ENCODE measurements at places on chromosomes 4 and X.

- DNase-seq: no peak
These were observed 103.5 kb upstream of the SRD5A3 start for GRCh38 chr4:55242506-55242905.

DNA sequence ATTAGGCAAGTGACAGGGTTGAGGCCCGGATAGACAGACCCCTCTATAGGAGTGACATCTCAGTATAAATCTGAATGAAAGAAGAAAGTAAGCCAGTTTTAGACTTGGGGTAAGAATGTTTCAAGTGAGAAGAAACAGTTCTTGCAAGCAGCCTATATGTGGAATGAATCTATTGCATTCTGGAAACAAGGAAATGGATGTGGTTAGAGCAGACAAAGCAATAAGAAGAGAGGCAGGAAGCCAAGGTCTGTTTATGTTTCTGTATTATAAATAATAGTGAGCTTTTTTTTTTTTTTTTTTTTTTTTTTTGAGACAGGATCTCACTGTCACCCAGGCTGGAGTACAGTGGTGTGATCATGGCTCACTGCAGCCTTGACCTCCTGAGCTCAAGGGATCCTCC lies 255.8 kb downstream of the UNC5C start:
- DNase-seq: no peak

GRCh38 chr4:168843635-168844034 lies 166.4 kb downstream of the CBR4 start:
- no peak for DNase-seq

DNA sequence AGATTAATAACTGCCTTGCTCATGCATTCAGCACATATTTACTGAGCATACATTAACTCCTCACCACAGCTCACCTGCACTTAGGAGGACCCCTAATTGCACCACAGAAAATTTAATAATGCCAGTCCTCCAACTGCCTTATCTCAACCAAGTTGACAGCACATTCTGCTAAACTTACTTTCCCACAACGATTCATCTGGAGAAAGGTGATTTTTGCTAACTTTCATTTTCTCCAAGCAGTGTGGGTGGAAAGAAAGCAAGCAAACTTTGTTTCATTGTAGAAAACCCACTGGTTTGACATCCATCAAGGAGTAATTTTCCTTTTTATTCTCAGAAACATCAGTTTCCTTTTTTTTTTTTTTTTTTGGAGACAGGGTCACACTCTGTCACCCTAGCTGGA lies 49.1 kb downstream of the RASGEF1B start:
- DNase-seq: no peak

GRCh38 chrX:150587585-150588503 lies 19.4 kb downstream of the MTM1 start:
- no peak for DNase-seq

- DNase-seq: no peak
These were observed 108.3 kb upstream of the MED14 start for GRCh38 chrX:40843643-40844042.

DNA sequence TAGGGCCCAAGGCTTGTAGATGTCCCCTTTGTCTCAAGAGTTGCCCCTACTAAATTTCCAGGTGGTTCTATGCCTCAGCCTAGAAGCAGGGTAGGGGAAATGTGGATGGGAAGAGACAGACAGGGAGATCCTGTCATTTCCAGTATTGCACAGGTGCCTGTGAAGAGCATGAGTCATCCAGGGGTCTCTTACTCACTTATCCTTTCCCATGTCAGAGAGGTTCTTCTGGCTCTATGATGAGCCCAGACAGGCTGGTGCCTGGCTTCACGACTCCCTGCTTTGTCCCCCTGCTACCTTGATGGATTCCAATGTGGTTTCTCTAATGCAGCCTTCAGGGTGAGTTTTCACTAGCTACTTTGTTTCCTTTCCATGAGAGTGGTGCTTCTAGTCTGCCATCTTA lies 35.2 kb upstream of the DDX60 start:
- DNase-seq: no peak

Data from DMS153 (cell line).